ENCODE measurements at places on chromosomes 2 and 18.

DNA sequence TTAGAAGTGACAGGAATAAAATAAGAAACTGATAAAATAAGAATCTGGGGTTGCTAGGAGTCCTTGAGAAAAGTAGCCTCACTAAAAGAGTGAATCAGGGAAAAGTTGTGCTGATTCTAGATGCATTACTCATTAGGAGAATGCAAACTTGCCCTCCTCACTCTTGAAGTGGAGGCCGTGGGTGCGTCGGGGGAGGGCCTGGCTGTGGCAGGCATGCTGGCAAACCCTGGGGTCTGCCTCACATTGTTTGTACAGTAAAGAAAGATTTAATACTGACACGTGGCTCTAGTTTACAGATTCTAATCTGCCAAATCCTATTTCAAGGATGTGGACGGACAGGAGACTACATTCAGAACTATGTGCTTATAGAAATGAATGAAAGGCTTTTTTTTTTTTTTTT lies 41.9 kb downstream of the TANC1 start:
- DNase-seq, result no peak

DNA sequence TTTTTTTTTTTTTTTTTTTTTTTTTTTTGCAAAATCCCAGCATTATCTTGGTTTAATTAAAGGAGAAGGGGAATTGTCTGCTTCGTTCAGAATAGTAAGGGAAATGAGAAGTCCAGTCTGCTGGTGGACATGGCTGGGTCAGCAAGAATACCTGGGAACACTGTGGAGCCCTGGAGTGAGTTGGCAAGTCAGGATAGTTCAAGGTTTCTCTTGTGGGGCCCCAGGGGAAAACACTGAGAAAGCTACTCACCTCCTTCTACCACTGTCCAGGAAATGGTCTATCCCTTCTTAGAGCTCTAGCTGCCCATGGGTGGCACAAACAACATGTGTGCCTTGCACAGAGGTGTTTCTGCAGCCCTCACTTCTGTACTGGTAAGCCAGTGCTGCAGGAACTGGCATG lies 169.1 kb upstream of the SIX2 start:
- no peak for DNase-seq

DNA sequence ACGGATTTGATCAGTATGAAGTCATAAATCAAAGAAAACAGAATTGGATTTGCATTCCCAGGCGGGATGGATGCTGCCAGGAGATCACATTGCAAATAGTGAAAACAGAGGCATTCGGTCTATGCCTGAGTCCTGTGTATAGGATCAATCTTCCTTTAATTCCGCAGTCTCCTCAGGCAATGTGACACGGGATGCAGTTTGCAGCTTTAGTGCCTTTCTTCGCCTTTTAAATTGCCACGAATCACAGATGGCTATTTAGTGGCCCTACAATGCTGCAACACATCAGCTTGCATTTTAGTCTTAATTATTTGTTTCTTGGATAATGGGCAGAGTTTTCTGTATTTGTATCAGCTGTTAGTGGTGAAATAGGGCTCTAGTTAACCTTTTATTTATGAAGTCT lies 6.8 kb downstream of the ADCYAP1 start:
- no peak for DNase-seq

DNA sequence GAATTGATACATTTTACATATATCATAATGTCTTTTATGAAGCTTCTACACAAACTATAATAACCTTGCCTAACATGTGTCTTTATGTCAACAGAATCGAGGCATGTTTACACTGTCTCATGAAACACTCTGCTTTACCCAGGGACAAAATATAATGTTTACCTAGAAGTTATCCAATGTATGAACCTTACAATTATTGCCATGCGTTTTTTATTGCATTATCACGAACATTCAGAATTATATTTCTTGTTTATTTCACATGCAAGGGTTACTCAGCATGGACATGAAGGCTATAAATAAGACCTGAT lies 19.8 kb downstream of the LONRF2 start:
- no peak for DNase-seq

- no peak for DNase-seq
Observed at GRCh38 chr2:221680548-221680947, 108.4 kb upstream of the EPHA4 start.

GRCh38 chr18:59835605-59836379 lies 64.0 kb upstream of the PMAIP1 start:
- DNase-seq, result peak; percentile 27

- no peak for DNase-seq
Observed at GRCh38 chr2:218368621-218369153, 12.0 kb downstream of the CATIP start.

- DNase-seq, result peak; percentile 67
Observed at GRCh38 chr2:208040199-208041171, 15.2 kb upstream of the PLEKHM3 start.

DNA sequence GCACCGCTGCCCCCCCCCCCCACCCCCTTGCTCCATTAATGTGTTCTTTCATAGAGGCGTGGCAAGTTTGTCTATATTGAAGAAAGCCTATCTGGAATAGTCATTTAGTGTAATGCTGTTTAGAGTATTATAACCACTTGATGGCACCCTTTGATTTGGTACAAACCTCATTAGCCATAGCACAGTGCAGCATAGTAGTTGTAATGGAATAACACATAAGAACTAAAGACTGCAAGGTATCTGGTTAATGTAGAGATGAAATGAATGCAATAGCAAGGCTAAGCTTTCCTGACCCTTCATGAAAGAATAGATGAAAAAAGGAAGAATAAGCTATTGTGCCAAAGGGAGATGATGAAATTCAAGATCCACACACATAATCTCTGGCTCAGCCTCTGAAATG lies 81.9 kb downstream of the EHBP1 start:
- no peak for DNase-seq

GRCh38 chr2:174778085-174778981 lies 14.1 kb upstream of the CHRNA1 start:
- DNase-seq, result no peak

- no peak for DNase-seq
Observed at GRCh38 chr2:237696461-237696860, 69.1 kb downstream of the LRRFIP1 start.

- DNase-seq, result no peak
Observed at GRCh38 chr2:21194858-21195271, 71.1 kb downstream of the TDRD15 start.

GRCh38 chr18:50986360-50987087 lies 18.7 kb downstream of the ELAC1 start:
- no peak for DNase-seq

- no peak for DNase-seq
Observed at GRCh38 chr2:207041279-207041678, 102.0 kb downstream of the CPO start.

- no peak for DNase-seq
Observed at GRCh38 chr2:240162531-240162930, 22.1 kb upstream of the OTOS start.

- DNase-seq, result no peak
Observed at GRCh38 chr2:179602452-179602851, 259.0 kb downstream of the ZNF385B start.

DNA sequence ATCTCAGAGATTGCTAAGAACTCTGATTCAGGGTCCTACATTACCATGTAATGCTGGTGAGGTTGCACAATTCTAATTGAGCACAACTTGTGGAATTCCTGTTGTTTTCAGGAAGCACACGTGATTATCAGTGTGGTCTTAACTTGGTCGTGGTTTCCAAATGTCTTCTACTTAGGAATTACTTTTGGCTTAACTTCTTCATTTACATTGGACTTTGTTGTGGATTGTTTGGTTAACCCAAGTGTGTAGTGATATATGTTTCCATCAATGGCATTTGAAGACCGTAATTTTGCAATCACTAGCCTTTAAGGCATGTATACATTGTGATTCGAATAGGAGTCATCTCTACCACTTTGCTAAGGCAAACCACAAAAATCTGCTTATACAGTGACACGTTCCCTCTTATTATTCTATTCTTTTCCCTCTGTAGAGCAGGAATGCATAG lies 373.3 kb downstream of the IRS1 start:
- no peak for DNase-seq

DNA sequence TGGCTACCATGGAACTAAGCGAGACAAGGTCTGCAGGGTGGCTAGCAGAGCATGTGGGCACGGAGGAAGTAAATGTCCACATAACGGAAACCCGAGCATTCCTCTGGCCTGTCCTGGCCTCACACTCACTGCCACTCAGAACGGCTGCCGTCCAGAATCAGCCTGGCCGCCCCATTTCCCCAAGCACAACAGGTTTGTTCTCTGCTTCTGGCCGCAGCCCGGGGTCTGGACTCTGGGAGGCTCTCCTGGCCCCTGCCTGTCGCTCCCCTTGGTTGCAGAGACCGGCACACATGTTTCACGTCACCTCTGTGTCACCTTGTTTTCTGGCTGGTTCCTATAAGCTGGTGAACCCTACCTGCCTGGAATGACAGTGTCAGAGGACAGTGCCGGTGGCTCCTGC lies 69.3 kb downstream of the GLI2 start:
- no peak for DNase-seq
